Stimulated activated CD8-positive, alpha-beta memory T cell treated with anti-CD3 and anti-CD28 coated beads, Interleukin-2, amount 100 ng/mL, for 48 hours (primary cell): ENCODE measurements at places on chromosomes 5 and 9.
A peak's percentile ranks its signal among the peaks of the same experiment; 100 is the strongest.

DNA sequence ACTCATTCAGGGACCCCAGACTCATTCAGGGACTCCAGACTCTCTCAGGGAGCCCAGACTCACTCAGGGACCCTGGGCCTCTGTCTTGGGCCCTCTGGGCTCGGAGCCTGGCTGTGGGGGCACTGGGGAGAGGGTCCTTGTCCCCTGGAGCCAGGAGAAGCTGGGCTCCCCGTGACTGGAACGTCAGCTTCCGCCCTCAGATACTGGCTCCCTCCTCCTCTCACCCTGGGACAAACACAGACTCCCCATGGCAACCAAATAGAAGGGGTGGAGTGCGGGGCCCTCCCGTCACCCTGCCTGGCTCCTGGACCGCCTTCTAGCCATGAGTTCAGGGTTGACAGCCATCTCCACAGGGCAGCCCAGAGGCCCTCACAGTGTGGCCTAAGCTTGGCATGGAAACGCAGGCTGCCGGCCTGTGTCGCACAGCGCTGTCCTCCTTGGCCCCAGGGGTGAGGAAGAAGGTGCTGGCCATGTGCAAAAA, 27.6 kb downstream of the ZDHHC11B start:
- no peak for DNase-seq

- DNase-seq = no peak
Observed at GRCh38 chr5:9468060-9468388, 77.9 kb downstream of the SEMA5A start.

- DNase-seq = no peak
Observed at GRCh38 chr9:78669591-78669990, 372.7 kb downstream of the PSAT1 start.

DNA sequence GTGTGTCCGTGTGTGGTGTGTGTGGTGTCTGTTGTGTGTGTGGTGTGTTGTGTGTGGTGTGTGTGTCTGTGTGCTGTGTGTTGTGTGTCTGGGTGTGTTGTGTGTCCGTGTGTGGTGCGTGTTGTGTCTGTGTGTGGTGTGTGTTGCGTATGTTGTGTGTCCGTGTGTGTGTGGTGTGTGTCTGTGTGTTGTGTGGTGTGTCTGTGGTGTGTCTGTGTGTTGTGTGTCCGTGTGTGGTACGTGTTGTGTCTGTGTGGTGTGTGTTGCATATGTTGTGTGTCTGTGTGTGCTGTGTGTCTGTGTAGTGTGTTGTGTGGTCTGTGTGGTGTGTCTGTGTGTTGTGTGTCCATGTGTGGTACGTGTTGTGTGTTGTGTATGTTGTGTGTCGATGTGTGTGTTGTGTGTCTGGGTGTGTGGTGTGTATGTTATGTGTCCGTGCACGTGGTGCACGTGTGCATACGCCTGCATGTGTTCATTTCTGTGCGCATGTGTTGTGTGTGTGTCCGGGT, 72.3 kb downstream of the KCNT1 start:
- no peak for DNase-seq

GRCh38 chr9:18717759-18718158, 243.8 kb downstream of the ADAMTSL1 start:
- DNase-seq = no peak

GRCh38 chr5:137034764-137035479, 464.2 kb downstream of the SPOCK1 start:
- no peak for DNase-seq

GRCh38 chr5:172503925-172504700, 49.8 kb upstream of the SH3PXD2B start:
- DNase-seq = no peak

- DNase-seq = no peak
Observed at GRCh38 chr5:66602621-66603020, 6.4 kb downstream of the MAST4 start.

- no peak for DNase-seq
Observed at GRCh38 chr5:80655231-80655774, 520 bp upstream of the DHFR start.

GRCh38 chr9:112038017-112038408, 137.1 kb downstream of the SUSD1 start:
- no peak for DNase-seq

GRCh38 chr5:118791926-118792734, 196.2 kb downstream of the DTWD2 start:
- no peak for DNase-seq

- peak; percentile 90 for DNase-seq
Observed at GRCh38 chr9:94166236-94166975, 82.1 kb downstream of the PTPDC1 start.

DNA sequence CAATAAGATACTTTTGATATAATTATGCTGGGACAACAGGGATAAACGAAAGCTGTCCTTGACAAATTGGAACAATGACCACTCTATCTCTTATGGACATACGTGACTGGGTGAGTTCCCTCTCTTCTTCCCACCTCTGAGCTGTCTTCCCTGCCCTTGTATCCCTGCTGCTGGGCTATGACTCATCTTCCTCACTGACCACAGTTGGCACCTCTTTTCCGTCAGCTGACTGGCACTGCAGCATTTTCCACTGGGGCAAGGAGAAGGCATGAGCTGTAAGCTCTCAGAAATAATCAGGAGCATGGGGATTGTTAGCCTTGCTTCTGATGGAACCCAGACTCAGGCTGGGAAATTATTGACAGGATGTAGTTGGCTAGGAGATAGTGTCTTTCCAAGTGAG, 48.7 kb downstream of the PCSK1 start:
- DNase-seq = no peak

DNA sequence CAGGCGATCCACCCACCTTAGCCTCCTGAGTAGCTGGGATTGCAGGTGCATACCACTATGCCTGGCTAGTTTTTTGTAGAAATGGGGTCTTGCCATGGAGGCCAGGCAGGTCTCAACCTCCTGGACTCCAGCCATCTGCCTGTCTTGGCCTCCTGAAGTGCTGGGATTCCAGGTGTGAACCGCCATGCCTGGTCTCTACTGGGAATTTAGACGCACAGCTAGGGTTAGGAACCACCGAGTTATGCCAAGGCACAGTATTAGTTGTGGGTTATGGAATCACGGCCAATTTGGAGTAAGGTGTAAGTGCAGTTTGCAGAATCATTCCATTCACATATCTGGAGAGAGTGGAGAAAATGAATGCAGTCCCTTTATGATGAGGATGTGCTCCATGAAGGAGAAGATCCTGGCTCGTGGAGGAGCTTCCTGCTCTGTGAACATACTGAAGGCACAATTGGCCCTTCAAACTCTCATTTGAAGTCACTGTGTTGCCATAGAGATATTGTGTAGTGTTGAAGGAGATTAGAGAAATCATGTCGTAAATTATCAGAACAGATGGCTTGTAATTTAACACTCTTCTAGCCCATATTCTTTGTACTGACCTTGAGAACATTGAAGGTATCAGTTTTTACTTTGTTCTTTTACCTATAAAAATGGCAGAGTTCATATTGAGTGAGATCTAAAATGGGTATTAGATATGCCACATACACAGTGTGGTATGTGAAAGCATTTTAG, 18.8 kb downstream of the TRIO start:
- no peak for DNase-seq

DNA sequence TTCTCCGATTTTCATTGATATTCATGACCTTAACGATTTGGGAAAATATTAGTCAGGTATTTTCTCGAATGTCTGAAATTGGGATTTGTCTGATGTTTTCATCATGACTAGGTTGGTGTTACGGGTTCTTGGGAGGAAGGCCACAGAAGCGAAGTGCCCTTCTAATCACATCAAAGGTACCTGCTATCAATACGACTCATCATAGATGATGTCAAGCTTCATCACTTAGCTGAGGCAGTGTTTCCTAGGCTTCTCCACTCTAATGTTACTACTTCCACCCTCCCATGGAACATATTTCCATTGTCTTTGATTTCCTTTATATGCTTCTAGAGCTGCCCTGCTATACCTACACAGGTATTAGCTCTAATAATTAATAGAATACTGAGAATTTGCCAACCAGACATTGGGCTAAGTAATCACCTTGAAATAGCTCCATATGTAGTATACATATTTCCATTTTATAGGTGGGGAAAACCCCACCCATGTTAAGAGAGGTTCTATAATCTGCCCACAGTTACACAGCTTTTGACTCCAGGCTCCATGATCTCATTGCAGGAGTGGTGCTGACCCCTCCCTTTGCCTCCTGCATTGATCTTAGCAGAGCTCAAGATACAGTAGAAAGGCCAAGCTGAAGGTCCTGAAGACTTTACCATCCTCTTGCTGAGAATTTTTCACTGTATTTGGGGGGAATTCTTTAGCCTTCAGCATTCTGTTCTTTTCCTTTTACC, 238.6 kb upstream of the ADAMTSL1 start:
- no peak for DNase-seq

GRCh38 chr5:14757850-14758249, 93.3 kb downstream of the OTULIN start:
- DNase-seq = no peak

DNA sequence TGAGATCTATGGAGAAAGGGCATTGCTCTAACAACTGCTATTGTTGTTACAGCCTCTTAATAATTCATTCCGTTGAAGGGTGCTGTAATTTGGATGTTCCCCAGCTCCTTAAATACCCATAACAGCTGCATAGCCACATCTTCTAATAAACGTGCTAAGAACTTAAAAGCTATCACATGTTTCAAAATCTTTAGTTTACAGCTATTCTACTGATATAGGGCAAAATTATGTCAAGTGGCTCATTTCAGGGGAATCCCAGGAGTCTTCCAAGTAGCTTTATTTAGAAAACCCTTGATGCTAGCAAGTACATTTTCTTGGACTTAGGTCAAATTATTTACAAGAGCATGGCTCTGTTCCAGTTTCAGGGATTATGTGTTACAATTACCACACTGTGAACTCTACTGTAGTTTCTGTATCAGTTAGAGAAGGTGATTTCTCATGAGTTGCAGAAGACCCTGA, 990.4 kb upstream of the ACO1 start:
- no peak for DNase-seq

DNA sequence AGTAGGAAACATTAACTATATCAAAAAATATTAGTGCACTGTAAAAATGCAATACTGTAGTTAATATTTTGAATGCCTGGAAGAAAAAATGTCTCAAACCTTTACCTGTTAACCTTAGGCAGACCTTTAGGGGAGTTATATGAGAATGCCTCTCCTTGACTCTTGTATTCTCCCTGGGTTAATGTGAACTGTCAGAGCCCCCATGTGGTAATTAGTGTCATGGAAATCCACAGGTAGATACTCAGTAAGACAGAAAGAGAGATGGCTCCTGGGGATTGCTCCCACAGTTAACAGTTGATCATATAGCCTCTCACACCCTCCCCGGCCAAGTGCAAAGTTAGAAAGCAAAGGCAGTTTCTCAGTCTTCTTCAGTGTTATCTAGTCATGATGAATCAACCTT, 742.8 kb downstream of the NR2F1-AS1 start:
- no peak for DNase-seq

- no peak for DNase-seq
Observed at GRCh38 chr5:149400304-149400703, 21.2 kb upstream of the IL17B start.

GRCh38 chr5:169906745-169907649, 73.3 kb downstream of the INSYN2B start:
- no peak for DNase-seq

DNA sequence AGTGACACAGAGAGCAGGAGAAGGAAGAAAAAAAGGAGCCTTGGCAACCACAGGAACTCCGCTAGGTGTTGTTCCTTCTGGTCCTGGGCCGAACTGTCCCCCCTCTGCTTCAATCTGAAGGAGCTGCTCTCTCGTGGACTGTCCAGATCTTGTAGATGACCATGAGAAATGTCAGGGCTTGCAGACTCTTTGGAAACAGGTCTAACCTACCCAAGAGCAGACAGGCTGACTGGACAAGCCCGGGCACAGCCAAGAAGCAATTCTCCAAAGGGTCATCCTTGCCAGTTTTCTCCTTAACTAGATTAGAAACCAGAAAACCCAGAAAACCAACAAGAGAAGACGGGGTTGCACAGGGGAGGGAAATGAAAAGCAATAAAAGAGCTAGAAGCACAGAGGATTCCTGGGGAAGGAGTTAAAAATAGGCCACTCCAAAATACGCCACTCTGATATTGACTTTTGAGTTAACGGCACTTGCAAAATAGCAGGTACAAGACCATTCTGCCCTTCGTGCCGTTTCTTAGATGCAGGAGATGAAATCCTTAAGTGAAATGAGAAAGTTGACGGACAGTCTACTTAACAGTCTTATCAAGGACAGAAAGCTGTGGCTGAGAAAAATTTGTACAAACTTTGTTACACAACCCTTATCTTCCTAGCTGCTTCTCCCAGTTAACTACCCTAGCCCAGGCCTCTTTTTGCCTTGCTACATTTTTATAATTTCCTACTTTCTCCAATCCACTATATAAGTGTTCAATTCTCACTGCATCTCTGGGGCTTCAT, 5.8 kb downstream of the GCNT4 start:
- no peak for DNase-seq

DNA sequence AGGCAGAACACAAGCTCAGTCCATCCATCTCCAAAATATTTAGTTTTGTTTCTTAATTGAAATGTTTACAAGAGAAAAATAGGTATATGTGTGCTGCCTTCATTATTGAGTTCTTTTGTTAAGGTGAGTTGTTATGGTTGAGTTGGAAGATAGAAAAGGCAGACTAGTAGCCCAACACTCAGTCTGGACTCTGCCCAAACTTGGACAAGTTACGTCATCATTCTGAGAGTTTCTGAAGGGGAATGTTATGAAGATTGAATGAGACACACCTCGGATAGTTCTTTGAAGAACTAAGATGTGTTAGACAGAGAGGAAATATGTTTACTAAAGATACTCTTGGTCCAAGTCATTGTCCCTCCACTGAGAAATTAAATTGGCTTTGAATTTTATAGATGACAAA, 245.5 kb downstream of the KCTD16 start:
- no peak for DNase-seq

GRCh38 chr9:27632254-27632653, 59.0 kb upstream of the C9orf72 start:
- DNase-seq = no peak

DNA sequence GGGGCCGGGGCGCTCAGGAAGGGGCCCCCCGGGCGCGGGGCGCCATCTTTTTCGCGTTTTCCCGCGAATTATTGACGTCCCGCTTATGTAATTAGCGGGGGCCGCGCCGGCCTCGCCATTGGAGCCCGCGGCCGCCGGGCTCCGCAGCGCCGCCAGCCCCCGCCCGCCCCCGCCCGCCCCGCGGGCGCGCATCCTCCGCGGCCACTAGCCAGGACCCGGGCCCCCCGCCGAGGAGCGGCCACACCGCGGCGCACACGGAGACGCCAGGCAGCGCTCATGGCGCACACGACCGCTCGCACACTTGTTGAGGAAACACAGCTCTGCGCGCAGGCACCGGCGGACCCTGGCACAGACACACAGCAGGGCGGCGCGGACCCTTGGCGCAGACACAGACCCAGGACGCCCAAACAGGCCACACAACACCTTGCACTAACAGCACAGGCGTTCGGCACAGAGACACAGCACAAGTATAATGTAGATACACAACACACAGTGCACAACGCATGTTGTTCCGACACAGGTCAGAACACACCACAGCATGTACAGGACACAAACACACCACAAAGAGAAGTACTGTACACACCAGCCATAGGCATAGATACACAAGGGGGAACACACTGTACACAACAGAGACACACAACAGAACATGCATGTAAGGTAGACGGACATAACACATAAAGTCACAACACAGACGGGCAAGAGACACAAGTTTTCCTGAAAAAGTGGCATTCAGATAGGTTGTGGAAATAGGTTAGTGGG, 467 bp upstream of the PHF19 start:
- peak; percentile 68 for DNase-seq

- no peak for DNase-seq
Observed at GRCh38 chr5:56712895-56713591, 102.3 kb upstream of the MAP3K1 start.
